Naive thymus-derived CD4-positive, alpha-beta T cell (primary cell): ENCODE measurements at places on chromosomes 12 and 14. TPM values are rescaled to one million over a fixed set of nuclear protein-coding genes. Genes with fewer than 3 reads are reported as not detected.

The GUCY2C gene
- not detected for total RNA-seq

DNA sequence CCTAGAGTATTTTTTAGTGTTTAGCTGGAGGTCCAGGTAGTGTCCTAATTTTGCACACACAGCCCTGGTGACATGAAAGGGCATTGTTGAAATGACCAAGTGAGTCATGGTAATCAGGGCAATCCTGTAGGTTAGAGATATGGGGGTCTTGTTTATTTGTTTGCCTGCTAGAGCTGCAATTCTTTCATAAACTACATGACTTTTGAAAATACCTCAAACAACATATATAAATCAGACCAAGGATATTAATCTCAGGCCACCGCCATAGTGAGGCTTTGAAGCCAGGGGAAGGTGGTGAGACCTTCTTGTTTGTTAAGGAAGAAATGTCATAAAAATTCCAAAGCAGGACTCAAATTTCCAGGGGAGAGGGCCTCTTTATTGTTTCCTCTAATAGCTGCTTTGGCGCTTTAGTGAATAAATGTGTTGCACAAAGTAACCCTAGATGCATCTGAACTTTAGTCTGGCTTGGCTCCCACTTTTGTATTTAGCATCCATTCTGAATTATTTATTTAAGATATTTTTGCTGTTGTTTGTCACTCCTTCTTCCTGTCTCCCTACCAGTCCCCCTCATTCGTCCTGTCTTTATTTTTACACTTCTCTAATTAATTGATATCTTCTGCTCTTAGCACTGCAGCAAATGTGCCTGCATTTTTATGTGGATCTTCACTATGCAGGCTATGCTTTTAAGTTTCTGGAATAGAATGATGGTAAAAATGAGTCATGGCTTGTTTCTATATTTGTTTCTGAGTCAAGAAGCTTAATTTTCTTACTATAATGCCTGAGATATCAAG is 430.3 kb downstream of the RAD51B start:
- no peak for DNase-seq

GRCh38 chr12:46065412-46066166 is 75.2 kb upstream of the SCAF11 start:
- DNase-seq, result no peak

GRCh38 chr14:102831163-102831804 is 54.0 kb downstream of the TRAF3 start:
- no peak for DNase-seq

DNA sequence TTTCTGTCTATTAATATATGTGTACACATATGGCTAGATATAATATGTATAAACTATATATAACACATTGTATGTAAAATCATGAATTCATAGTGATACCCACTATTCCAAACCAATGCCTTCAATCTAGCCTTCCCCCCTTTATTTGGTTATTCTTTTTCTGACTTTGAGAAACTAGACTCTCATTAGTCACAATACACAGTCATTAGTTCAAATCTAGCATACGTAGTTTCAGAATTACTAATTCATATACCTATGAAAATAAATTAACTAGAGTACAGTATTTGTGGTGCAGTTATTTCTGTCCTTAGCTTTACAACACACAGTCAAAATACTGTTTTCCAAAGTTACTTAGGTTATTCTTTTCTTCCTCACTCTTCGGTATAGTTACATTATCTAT is 268.2 kb downstream of the DPF3 start:
- DNase-seq, result no peak

- no peak for DNase-seq
Observed at GRCh38 chr12:42204362-42204761, 33.7 kb downstream of the YAF2 start.

DNA sequence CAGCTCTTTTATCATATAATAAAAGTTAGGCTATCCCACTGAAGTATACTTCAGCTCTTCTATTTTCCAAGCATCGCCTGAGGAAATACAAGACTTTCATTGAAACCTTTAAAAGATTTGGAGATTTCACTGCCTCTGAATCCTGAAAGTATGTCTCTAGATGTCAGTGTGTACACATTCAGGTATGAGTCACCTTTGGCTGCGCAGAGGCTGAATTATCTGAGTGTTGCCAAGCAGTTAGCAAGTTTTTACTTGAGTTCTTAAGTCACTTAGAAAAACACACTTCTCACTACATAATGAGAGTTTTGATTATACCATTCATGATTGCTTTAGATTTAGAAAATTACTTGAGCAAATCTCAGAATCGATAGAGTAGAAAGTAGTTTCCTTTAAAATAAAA is 210.3 kb downstream of the TMTC2 start:
- no peak for DNase-seq
